ENCODE measurements at places on chromosomes 12 and 14.

DNA sequence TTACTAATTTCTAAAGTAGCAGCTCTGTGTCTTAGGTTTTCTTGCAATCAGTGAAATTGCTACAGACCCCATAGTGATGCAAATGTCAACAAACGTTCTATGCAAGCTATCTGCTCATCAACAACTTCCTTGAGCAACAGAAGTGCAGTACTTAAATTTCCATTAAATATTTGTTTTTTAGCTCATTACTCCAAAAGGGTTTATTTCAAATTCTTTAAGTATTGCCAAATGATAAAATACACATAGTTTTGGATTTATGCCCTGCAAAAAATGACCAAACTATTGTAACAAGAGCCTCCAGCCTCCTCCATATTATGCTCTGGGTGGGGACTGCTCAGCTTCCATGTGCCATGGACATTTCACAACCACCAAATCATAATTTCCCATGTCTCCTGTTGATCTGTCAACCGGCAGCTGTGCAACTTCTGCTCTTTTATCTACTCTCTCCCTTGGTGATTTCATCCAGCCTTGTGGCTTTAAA is 4.4 kb downstream of the BDKRB1 start:
- DNase-seq, result no peak

- DNase-seq, result no peak
Measured at GRCh38 chr14:61472801-61473376, 151.5 kb downstream of the PRKCH start.

GRCh38 chr14:93956514-93957332 is 19.6 kb downstream of the ASB2 start:
- DNase-seq, result no peak

GRCh38 chr12:34163443-34163842 is 141.1 kb downstream of the ALG10 start:
- no peak for DNase-seq

DNA sequence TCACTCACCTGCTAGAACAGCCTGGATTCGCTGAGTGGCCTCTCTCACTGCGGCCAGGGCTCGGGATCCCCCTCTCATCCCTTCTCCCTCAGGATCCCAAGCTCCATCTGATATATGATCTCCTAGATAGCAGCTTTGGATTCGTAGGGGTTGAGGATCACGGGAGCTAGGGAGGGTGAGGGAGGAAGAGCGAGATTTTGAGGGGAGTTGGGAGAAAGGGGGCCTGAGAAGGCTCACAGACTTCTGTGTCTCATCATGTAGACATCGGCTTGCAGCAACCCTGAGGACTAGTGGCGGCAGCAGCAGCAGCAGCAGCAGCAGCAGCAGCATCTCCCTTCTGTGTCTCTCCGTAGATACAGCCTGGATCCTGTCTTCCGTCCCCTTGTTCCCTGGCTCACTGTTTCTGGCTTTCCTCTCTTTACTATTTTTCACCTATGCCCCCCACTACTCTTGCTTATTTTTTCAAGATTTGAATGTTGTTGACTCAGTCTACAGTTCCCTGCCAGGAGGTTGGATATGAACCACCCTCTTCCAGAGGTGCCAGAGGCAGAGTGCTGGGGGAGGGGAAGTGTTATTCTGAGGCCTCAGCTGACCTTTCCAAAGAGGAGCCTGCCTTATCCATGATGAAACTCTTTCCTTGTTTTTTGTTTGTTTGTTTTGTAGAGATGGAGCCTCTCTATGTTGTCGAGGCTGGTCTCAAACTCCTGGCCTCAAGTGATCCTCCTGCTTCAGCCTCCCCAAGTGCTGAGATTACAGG is at the start of gene CIROP:
Gene CIROP, minus strand, starts transcription at position 399 of the 757 bp plus-strand sequence. Its CDS starts 69 bp downstream, at position 330.
- no peak for DNase-seq

DNA sequence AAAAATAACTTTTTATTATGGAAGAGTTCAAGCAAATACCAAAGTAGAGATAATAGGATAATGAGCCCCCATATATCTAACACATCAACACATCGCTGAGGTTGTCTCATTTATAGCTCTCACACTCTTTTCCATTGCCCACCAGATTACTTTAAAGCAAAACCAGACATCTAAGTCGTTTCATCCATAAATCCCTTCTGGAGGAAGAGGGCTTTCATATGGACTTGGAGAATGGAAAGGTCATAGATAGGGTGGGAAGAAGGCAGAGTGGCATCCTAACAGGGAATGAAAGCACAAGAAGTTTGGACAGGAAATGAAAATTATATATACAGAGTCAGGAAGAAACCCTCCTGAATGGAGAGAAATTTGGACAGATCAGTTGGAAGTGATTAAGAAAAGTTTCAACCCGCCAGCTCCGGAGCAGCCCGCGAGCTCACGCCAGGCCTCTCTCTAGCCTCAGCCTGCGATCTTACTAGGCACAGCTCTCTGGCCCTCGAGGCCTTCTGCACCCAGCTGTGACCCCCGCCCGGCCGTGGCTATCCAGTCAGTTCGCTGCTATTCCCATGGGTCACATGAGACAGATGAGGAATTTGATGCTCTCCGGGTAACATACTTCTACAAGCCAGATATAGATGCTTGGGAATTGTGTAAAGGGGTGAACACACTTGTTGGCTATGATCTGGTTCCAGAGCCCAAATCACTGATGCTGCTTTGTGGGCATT is 48.4 kb upstream of the NID2 start:
- DNase-seq, result no peak

DNA sequence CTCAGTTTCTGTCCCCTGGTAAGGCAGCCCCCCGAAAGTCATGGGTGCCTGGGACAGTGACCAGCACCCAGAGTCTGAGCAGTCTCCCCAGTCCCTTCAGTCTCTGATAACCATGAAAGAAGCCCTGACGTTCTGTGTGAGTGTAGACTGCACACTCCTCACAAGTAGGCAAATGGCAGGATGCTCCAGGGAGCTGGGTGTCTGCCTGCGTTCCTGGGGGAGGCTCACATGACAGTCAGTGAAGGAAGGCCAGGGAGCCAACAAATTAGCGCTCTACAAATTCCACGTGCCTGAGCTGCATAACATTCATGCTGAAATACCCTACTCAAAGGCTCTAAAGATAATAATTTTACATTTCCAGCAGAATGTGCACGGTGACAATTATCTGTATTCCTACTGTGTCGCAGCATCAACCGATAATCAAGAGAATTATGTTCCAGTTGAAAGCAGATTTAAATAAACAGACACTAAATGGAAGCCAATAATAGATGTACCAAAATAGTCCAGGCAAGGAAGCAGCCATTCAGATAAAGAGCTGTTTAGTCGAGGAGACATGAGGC is 56.3 kb downstream of the ASCL1 start:
- DNase-seq, result peak; percentile 77

DNA sequence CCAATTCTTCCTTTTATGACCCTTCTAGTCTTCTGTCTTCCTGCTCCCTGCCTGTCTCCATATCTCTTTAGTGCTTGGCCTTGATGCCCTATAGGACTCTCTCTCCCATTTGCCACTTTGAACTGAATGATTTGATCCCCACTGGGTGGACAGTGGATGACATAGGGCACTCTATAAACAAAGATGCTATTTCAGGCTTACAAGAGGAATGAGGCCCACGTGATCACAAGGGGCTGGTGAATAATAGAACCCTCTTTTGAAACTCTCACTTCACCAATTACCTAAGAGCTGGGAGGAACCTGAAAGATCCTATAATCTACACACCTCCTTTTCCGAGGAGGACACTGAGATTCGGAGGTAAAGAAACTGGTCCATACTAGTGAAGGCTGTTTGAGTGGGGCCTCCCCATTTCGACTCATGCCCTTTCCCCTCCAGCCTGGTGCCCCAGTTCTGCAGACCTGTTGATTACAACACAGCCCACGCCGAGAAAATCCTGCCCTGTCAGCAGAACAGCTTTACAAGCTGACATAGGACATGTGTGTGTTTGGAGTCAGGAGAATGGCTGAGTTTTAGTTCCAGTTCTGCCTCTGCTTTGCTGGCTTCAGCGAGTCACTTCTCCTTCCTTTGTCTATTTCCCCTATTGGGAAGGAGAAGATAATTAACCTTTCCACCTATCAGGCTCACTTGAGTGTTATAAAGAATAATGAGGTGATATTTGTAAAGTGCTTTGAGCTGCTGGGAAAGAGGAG is 400.3 kb downstream of the ZFP36L1 start:
- peak; percentile 60 for DNase-seq

GRCh38 chr12:101430456-101430855 is 22.9 kb upstream of the ARL1 start:
- no peak for DNase-seq

GRCh38 chr12:3275171-3276041 is 198.2 kb downstream of the TSPAN9 start:
- DNase-seq, result peak; percentile 79

GRCh38 chr12:31318657-31319269 is 7.2 kb downstream of the SINHCAF start:
- no peak for DNase-seq

- DNase-seq, result no peak
Measured at GRCh38 chr12:116880213-116880816, 926 bp downstream of the HRK start.

DNA sequence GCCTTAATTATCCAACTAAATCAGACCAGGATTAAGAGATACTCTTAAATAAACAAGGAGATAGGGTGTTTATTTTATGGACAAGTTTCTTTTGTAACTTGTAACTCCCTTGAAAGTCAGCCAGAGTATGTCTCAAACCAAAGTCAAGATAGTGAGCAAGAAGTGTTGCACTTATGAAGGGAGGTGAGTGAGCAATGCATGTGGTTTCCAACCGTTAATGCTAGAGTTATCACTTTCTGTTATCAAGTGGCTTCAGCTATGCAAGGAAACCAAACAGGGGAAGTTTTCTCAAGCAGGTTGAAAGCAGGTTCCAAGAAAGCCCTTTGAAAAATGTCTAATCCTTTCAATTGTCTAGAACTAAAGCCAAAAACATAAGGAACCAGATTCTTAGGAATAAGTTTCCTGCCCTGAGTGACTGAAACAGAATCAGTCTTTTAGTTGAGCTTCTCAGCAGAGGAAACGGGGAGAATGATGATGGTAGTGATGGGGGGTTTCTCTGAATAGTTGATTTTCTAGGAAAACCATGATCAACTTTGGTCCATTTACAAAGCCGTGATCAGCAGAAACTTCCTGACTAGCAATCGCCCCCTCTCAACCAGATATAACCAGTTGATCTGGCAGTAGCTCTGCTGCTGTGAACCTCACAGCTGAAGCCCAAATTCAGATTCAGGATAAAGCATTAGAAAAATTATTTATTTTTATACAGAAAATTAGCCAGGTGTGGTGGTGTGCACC is 128.4 kb downstream of the DAD1 start:
- no peak for DNase-seq

GRCh38 chr12:127150479-127150878 is 1116.5 kb upstream of the TMEM132C start:
- no peak for DNase-seq

- DNase-seq, result no peak
Measured at GRCh38 chr14:75231320-75231719, 47.3 kb upstream of the FOS start.

GRCh38 chr12:62659453-62660295 is 193.0 kb downstream of the MON2 start:
- DNase-seq, result no peak

DNA sequence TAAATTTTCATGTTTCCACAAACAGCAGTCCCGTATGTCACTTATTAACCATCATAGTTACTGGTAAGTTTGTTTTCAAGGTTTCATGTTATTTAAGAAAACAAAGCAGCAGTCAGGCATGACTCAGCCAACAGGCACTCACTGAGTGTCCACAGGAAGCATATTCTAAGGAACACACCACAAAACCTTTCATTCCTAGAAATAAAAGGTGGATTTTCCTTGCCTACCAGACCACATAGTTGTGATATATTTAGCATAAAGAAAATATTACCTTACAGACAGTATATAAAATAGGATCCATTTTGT is 143.3 kb upstream of the AVPR1A start:
- DNase-seq, result no peak

GRCh38 chr14:64654246-64654900 is 49.9 kb upstream of the PLEKHG3 start:
- no peak for DNase-seq

- DNase-seq, result no peak
Measured at GRCh38 chr12:119340578-119340977, 6.0 kb downstream of the CCDC60 start.

- peak; percentile 11 for DNase-seq
Measured at GRCh38 chr12:6392504-6392903, 8.5 kb downstream of the LTBR start.

- no peak for DNase-seq
Measured at GRCh38 chr12:90010089-90010488, 301.5 kb upstream of the ATP2B1 start.

GRCh38 chr12:123057513-123058265 is 77.2 kb downstream of the ARL6IP4 start:
- DNase-seq, result peak; percentile 94

DNA sequence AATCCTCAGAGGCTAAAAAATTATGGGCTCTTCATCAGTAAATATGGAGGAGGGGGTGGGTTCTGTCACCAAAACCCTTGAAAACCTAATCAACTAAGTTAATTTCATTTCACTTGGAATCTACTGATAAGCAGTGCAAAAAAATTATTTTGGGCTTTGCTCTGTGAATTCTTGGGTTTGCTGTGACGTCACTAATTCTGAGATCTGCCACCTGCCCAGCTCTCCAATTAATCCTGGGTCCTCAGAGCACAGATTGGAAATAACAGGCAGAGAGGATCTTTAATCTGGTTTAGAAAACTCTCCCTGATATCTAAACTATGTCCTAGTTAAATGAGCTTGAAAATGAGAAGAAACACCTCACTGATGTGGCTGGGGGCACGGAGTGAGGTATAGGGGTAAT is 903.2 kb downstream of the AACS start:
- DNase-seq, result no peak

- DNase-seq, result no peak
Measured at GRCh38 chr12:93616584-93617101, 44.2 kb downstream of the SOCS2 start.

DNA sequence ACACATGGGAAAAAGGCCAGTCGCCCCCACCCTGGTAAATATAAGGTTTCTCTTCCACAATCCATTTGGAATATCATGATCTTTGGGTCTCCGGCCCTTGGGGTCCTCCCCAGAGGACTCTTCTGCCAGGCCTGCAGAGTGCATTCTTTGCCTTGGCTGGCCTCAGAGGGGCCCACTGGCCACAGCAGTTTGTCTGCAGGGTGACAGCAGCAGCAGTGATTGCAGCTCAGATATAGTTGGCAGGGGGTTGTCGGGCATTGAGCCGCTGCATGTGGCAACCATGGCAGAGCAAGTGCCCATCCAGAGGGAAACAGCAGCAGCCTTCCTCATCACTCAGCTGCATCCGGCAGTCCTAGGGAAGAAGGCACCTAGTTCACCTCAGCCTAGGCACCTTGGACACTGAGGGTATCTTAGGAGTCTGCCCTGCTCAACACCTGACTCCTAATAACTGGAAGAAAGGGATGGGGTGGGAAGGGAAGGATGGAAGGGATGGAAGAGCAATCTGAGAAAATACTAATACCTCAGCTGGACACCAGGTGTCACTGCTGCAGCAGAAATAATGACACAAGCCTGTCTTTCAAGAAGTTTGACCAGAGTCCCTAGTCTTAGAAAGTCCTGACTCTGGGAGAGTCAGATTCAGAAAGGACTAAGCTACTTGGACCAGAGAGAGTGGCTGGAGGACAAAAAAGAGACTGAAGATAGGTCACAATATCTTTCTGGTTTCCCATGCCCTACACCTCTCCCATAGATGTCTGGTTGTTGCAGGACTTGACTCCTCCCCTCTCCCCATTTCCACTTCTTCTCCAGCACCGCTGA is 8.9 kb downstream of the AJUBA start:
- peak; percentile 70 for DNase-seq

GRCh38 chr12:38662829-38663228 is 242.6 kb downstream of the CPNE8 start:
- DNase-seq, result no peak

GRCh38 chr12:98229540-98229924 is 285.9 kb upstream of the TMPO start:
- no peak for DNase-seq

GRCh38 chr12:58888131-58888783 is 32.0 kb downstream of the LRIG3 start:
- peak; percentile 90 for DNase-seq
